ENCODE measurements at places on chromosomes 11 and 22.

DNA sequence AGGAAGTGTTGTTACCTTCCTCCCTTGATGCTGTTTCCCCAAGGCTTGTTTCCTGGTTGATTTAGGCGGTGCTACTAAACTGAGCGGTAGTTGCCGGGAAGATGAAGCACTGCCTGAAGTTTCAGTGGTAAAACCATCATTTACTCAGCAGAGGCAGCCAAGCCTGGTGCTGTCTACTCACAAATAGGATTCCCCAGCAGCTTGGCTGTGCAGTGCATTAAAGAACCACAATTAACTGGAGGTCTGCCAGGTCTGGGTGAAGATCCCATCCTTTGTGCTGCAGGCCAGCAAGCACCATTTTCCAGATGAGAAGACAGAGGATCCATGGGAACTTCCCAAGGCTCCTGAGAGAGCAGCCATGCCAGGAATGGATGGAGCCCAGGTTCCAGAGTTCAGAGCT, 231.9 kb upstream of the E2F8 start:
- no peak for DNase-seq

DNA sequence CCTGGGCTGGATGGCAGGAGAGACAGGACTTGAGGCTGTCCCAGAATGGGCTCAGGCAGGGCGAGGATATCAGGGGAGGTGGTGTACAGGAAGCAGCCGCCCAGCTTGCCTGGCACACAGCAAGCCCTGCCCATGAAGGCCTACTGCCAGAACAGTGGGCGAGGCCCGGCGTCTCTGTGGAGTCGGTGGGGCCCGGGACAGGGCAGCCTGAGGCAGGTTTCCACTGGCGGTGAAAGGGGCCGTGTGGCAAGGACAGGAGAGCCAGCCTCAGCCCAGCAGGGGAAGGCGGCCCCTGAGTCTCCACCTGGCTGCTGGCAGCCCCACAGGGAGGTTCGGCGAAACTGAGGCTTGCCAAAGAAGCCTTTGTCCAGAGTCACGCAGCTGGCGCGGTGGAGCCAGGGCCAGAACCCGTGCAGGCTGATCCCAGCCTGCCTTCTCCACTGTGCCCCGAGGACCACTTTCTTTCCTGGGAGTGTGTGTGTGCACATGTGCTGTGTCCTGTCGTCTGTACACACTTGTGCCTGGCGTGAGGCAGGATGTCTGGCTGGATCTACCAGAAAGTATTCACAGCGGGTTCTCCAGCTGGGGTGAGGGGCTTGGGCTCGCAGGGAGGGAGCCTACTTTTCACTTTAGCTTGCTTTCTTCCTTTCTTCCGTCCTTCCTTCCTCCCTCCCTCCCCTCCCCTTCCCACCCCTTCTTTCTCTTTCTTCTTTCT, 1.2 kb downstream of the TSPO start:
- peak; percentile 45 for DNase-seq

DNA sequence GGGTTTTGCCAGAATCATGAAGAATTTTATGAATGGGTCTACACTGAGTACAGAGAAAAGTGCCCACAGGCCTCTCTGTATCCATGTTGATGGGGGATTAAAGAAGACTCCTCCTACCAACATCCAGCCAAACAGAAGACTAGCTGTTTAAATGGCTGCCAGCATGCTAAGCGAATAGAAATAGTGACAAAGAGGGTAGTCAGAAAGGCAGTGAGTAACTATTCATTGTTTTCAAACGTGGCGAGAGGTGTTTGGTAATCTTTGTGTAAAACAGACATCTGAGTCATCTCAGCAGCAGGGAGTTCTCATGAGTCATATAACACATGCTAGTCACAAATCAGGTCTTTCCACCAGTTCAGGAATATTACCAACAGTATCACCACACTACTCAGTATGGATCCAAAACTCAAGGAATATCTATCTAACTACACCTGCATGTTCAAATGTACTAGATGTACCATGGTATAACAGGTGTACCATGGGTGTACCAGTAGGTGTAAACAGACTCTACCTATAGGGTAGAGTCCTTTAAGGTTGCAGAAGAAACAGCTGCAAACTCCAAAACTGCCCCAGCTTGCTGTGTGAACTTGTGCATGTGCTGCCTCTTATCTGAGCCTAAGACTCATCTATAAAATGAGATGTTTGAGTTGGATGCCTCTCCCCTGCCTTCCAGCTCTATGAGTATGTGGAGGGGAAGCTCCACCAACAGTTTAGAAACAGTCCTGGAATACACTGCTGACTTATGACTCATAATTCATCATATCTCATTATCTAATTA, 82.0 kb downstream of the SLC1A2 start:
- DNase-seq, result no peak

GRCh38 chr11:115008799-115009198, 330.5 kb downstream of the NXPE2 start:
- DNase-seq, result no peak

- DNase-seq, result no peak
These were observed 26.1 kb downstream of the SMCO4 start for GRCh38 chr11:93517041-93517440.

DNA sequence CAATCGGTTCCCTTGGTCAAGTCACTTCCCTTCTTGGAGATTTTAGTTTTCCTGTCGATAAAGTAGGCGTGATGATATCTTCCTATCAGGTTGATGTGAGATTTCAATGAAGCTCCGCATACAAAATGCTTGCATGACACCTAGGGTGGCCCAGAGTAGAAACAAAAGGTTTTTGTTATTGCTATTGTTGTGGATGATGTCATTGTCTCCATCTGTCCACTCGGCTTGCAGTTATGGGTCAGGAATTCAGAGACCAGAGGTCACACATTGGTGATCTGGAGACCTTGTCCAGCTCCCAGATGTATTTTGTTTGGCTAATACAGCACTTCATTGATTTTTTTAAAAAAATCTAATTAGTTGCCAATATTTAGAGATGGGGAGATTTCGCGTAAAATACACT, 382.1 kb downstream of the MN1 start:
- DNase-seq, result no peak

GRCh38 chr11:97506076-97506759, 1116.4 kb downstream of the JRKL start:
- DNase-seq, result no peak

DNA sequence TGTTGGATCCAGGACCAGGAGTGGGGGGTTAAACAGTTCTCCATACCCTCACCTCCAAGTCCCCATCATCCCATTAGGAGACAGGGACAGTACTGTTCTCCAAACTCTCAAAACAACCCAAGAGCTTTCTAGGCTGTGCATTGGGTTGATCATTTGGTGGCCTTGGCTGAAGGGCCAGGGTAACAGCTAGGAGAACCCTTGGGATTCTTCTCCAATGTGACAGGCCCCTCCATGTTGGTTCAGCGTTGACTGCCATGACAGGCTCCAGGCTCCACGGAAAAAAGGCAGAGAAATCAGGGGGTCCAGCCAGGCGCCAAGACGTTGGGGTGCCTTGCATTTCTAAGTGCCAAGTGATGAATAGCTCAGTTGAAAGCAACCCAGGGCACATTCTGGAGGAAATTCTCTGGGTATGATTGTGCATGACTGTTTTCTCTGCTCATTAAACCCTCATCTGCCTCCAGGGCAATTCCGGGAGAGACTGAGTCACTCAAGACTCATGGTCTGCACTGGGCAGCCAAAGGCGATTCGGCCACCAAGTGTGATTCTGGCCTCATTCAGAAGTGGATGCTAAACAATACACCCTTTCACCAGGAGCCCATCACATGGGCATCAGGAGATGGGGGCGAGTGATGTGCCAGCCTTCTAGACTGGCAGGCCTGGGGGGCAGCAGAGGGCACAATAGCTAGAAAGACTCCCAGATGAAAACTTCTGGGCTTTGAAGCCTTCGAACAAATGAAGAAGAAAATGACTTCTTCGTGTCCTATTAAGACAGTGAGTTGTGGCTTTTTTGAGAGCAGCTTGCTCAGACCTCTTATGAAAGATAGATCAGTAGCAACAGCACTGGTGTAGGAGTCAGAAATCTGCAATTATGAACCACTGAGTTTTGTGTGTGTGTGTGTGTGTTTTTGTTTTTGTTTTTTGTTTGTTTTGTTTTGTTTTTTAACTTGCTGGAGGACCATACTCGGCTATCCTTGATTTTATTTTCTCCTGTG, 27.7 kb downstream of the CD44 start:
- DNase-seq, result no peak

Measured in right lung (tissue), 10 donors.